Hair follicular keratinocyte (primary cell): ENCODE measurements at places on chromosomes 5 and 9. TPM values are rescaled to one million over a fixed set of nuclear protein-coding genes. Genes with fewer than 3 reads are reported as not detected.

Gene GPR150
- total RNA-seq, result 0.47 TPM in 1 of 2 replicates, not detected in the other

Gene ADGRD2
- 0.11 TPM in 1 of 2 replicates, not detected in the other for total RNA-seq

Gene PCDHB16
- total RNA-seq, result 0.16 TPM in 1 of 2 replicates, not detected in the other

Gene FOXD4
- total RNA-seq, result 0.08 and 0.65 TPM in 2 replicates

Gene GDNF
- total RNA-seq, result 0.04 TPM in 1 of 2 replicates, not detected in the other
